ENCODE measurements at places on chromosomes 3 and 15.
A peak's percentile ranks its signal among the peaks of the same experiment; 100 is the strongest.

DNA sequence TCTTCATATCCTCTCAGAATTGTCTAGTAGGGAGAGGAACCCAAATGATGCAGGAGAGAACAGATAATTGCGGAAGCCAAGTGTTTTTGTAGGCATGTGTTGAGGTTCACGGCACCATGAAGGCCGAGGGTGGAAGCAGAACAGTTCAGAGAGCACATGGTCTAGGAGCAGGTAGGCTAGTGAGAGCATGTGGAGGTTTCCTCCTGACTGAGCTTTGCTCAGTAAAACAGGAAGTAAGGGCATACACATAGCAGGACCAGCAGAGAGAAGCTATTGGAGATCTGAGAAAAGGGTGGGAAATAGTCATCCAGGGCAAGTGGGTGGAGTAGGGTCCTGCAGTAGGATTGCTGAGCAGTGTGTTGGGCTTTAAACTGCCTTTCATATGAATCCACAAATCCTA lies 491.1 kb downstream of the FHIT start:
- DNase-seq, result no peak

- DNase-seq, result no peak
These were observed 600.3 kb upstream of the GOLIM4 start for GRCh38 chr3:168696051-168696450.

DNA sequence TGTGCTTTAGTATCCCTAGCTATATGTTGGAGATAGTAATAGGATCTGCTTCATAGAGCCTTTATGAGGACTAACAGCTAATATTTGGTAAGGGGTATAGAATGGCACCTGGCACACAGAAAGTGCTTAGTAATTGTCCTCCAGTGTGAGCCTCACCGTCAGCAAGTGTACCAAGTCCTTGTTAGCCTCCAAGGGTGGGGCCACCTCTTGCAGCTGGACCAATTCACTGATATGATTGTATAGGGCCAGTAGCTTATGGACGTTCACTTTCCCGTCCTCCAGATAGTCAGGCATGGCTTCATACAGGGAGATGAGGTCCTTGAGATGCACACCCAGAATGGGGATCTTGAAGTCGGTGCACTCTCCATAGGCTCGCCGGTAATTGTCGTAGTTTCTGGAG lies 53.6 kb downstream of the FAM98B start:
- DNase-seq, result no peak

DNA sequence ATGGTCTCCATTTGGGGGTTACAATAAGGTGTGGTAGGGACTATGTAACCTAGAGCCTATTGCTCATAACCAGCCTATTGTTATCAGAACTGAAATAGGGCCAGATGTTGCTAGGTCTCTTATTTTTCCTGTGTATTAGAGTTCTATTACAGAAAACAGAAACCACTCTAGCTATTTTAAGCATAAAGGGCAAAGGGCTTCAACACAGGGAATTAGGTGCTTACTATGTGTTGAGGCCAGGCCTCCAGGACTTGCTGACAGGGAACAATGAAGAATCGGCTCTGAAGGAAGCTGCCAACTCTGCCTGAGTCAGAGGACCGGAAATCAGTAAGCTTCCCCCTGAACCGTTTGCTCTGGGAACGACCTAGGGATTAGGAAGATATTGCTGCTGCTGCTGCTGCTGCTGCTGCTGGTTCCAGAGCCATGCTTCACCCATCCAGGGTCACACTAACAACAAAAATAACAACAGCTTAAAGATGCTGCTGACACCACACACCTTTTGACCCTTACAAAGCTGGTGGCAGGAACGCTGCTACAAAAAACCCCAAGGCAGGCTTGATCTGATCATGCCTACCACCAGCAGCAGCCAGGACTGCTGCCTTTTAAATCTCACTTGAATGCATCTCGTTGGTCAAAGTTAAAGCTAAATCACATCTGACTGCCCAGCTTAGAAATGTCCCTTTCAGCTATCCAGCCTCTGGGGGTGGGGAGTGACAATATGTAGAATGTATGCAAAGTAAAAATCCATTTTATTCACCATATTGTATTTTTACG lies 276.9 kb upstream of the IL12A start:
- DNase-seq, result peak; percentile 39

DNA sequence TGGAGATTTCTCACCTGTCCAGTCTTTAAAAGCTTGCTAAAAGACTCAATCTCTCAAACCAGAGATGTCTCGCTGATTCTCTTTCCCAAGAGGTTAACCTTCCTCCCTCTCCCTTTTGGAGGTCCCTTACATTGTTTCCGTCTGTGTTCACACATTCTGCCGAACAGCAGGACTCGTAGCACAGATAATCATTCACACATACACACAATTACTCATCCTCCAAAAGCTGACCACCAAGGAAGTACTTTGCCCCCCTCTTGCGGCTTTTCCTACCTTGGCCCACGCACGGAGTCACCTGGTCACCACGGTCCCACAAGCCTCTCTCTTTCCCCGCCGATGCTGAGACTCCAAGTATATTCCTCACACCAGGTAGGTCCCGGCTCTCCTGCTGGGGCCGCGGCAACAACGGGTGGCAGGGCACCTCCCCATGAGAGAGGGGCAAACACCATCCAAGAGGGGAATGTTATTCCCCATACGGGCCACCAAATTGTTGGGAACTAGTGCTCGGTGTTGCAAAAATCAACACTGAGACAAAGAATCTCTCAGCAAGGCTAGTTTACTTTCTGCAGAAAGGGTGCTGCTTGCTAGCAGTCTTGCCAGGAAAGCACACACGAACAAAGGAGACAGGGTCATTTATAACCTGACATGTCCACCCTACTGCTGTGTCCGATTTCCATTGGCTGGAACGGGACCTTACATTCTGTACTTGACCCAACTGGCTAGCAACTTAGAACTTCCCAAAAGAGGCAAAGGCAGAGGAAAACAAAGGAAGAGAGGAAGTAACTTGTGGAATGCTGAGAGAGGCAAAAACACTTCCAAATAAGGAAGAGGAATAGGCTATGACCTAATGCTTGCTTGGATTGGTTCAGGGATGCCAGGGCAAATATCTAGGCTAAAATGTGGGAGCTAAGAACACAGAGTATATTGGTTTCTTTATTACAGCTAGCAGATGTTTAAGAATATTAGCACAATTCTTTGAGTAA lies 102.1 kb upstream of the NECTIN3 start:
- DNase-seq, result no peak

- DNase-seq, result no peak
These were observed at the start of gene NEIL1 for GRCh38 chr15:75346796-75347221. Gene NEIL1, plus strand, starts transcription at chr15:75347039. Its CDS starts 1,867 bp downstream, at chr15:75348906.

DNA sequence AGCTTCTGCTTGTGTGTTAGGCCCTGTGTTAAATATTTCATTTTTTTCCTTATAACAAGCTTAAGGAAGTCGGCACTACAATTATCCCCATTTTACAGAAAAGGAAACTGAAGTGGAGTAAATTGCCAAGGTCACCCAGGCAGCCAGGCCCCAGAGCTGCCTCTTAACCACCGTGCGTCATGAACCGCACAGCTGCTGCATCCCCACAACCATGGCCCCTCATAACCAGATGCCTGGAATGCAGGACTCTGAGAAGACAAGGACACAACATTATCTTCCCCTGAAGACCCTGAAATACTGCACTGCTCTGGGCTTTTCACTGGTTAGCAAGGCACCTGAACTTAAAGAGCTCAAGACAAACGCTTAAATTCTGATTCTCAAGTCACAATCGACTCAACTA lies 14.6 kb downstream of the LRIG1 start:
- no peak for DNase-seq

DNA sequence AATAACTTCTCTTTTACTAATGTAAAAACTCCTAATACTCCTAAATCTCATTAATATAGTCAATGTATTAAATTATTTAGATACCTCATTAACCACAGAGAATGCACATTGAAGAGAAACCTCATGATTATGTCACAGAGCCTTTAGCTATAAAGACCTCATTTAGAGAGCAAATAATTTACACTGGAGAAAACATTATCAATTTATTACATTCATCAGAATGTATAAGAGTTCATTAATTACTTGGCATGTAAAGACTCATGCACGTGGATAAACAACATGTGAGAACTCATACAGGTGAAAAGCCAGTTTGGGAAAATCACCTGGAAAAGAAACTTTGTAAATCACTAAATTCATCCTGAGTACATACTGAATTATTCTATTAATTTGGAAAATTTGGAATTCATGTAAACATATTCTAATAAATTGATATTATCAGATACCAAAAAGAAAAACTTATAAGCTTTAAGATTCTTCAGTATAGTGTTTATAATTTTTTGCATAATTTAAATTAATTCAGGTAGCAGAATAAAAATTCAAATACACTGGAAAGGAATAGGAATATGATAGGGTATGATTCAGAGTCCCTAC lies 22.9 kb upstream of the WNT7A start:
- DNase-seq, result no peak

GRCh38 chr3:194045289-194045688 lies 90.7 kb upstream of the HES1 start:
- DNase-seq, result no peak

GRCh38 chr15:63715818-63716217 lies 117.9 kb downstream of the HERC1 start:
- DNase-seq, result no peak

GRCh38 chr3:54259636-54260035 lies 137.3 kb downstream of the CACNA2D3 start:
- no peak for DNase-seq

DNA sequence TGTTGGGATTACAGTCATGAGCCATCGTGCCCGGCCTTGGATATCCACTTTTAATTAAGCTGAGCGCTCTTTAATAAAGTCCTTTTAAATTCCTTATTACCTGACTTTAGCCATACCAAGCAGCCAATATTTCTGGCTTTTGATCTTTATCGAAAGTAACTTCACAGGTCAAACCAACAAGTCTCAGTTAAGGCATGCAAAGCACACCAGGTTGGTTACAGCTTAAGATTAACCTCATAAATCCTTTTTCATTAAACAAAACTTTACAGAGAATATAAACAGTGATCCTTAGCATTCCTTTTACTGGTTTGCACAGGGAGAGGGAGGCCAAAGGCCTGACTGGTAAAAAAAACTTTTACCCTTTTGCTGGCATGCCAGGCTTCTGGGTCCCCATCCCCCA lies 17.7 kb downstream of the ZNF662 start:
- no peak for DNase-seq

- no peak for DNase-seq
These were observed 93.8 kb upstream of the TGFBR2 start for GRCh38 chr3:30512576-30512975.

- DNase-seq, result no peak
These were observed 36.3 kb downstream of the SRGAP3 start for GRCh38 chr3:9213019-9213634.

GRCh38 chr3:133137042-133137996 lies 99.1 kb downstream of the TMEM108 start:
- no peak for DNase-seq

DNA sequence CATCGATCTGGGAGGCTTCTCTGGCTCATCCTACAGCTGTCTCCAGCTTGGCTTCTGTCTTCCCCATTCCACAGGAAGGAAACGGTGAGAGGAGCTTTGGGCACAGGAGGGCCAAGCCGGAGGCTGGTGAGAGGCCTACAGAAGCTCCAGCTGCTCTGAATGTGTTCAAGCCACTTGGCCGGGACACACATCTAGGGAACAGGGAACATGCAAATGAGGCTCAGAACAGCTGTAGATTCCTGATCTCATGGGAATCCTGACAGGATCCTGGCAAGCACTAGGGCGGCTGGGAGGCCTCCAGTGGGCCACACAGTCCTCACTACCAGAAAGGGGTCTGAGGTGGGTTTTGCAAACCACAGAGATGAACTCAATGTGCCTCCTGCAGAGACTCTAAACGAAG lies 13.7 kb downstream of the SEMA5B start:
- DNase-seq, result peak; percentile 41

DNA sequence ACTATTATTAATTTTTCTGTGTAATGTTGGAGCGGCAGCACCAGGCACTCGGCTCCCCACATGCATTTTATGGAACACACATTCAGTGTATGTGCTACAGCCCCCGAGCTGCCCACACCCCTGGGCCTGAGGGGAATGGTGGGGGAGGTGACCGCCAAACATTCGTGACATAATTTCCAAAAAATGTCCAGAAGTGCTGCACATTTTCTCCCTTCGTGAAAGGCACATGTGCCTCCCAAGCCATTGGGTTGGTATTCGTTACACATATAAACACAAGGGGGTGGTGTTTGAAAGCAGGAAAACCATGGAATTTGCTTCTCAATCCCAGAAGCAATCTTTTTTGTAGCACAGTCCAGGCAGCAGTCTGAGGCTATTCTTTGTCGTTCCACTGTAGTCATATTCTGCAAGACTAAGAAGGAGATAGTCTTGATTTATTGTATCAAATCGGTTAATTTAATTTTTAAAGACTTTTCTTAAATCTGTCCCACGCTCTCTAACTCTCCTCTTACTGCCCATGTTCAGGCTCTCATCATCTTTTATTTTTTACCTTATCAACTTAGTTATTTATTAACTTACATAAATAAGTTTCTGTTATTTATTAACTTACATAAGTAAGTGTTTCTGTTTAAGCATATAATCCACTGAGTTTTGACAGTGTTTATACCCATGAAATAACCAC lies 39.2 kb upstream of the POLR2M start:
- peak; percentile 63 for DNase-seq

- DNase-seq, result no peak
These were observed 22.7 kb downstream of the ZIC4 start for GRCh38 chr3:147383617-147384016.

- no peak for DNase-seq
These were observed 1.3 kb downstream of the STAG1 start for GRCh38 chr3:136750897-136751315.

DNA sequence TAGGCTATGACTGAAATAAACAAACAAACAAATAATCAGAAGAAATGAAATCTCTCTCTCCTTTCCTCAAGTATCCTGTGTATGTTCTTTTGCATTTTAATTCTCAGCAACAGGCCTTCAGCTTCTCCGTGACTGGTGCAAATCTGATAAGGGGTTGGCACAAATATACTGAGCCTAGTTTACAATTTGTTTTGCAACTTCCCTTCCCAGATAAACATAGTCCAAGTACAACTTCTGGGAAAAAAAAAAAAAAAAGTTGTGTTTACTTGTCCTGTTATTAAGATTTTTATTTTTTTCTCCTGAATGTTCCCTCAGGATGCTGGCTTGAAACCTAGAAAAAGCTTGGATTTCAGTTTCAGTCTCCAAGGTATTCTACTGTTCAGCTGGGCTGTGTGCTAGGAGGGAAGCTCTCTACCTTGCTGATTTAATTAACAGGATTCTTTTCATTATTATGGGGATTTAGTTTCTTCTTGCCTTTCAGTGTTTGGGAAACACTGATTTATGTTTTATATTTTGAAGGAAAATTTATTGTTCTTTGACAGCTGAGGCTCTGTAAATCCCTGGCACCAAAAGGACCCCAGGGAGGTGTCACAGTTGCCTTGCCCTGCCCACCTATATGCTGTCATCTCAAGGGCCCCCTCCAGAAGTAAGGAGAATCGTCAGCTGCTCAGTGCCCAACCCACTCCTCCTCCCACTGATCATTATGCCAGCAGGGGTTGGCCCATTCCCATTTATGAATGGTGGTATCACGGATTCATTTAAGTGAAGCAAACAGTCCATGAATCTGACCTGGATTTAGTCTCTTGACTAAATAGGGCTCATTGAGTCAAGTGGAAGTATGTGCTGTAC lies 185.2 kb downstream of the MEIS2 start:
- no peak for DNase-seq

GRCh38 chr3:152296382-152296781 lies 27.7 kb downstream of the MBNL1 start:
- no peak for DNase-seq
